ENCODE measurements at places on chromosomes 13 and 19.

DNA sequence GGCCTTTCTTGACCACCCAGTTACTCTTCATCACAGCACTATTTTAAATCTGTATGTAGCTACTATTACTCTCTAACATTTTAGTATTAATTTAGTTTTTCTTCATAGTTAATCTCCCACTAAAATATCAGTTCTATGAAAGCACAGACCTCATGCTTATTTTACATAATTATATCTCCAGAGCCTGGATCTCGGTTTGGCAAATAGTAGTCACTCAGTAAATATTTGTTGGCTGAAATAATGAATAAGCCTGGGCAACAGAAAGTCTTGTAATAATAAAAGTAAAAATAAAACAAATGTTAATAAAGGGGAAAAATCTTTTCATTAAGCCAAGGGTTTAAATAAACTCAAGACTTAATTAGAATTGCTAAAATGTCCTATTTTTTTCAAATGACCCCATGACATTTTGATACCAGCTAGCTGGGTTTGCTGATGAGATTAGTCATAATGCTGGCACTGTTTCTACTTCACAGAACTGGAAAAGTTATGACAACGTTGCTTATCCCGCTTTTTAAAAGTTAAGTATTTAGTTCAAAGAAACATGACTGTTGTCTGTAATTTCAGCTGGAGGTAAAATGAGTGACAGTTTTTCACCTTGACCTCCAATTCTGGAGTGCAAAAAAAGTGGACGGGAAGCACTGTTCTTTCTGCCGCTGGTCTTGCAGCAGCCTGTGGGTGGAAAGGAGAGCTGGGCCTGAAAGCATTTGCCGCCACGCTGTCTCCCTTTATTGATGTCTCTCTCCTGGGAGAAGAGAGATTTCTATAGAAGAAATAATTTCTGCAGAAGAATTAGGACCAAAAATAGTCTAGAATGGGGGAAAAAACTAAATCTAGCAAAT lies 85.2 kb upstream of the SPATA13 start:
- no peak for DNase-seq

- DNase-seq = no peak
These were observed 18.7 kb downstream of the MISP start for GRCh38 chr19:769616-770015.

DNA sequence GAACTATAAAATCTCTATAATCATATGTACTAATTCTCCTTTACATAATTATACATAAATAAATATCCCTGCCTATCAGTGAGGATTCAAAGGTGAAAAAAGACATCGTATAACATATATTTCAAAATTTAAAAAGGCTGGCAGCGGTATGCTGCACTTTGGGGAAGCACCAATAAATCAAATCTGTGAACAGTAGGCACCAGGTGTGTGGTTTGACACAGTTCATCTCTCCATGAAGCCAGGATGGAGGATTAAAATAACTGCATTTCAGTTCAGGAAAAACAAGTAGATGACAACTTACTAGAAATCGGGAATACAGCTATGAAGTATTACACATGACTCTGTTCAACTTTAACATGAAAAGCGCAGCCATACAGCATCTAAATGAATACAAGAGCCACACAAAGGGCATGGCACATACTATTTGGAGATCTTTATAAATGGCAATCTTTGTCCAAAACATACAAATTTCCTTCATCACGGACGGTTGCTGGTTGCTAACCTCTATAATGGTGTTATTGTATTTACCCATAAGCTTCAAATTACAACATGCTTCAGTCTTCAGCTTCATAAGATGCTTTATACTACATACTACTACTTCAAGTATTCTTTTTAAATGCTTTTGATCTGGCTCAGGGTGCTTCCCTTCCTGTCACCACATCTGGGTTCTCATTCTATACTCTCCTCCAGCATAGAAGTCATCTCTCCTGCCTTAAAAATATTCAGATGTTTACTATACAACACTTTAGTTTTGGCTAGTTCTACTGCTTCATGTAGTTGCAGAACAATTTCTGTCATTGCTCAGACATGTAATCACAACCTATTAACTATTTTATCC lies 128.7 kb downstream of the KLF12 start:
- DNase-seq = no peak

- DNase-seq = no peak
These were observed 52.3 kb upstream of the USP29 start for GRCh38 chr19:57067440-57067839.

GRCh38 chr13:80716610-80717081 lies 375.7 kb upstream of the SPRY2 start:
- DNase-seq = no peak

- DNase-seq = no peak
These were observed 138.4 kb upstream of the RNF113B start for GRCh38 chr13:98315466-98315865.

- DNase-seq = no peak
These were observed 374.2 kb downstream of the DIAPH3 start for GRCh38 chr13:59789558-59789957.

- DNase-seq = no peak
These were observed 51.8 kb upstream of the IPO5 start for GRCh38 chr13:97901716-97902115.

GRCh38 chr13:63700350-63700749 lies 2284.7 kb upstream of the PCDH20 start:
- no peak for DNase-seq

DNA sequence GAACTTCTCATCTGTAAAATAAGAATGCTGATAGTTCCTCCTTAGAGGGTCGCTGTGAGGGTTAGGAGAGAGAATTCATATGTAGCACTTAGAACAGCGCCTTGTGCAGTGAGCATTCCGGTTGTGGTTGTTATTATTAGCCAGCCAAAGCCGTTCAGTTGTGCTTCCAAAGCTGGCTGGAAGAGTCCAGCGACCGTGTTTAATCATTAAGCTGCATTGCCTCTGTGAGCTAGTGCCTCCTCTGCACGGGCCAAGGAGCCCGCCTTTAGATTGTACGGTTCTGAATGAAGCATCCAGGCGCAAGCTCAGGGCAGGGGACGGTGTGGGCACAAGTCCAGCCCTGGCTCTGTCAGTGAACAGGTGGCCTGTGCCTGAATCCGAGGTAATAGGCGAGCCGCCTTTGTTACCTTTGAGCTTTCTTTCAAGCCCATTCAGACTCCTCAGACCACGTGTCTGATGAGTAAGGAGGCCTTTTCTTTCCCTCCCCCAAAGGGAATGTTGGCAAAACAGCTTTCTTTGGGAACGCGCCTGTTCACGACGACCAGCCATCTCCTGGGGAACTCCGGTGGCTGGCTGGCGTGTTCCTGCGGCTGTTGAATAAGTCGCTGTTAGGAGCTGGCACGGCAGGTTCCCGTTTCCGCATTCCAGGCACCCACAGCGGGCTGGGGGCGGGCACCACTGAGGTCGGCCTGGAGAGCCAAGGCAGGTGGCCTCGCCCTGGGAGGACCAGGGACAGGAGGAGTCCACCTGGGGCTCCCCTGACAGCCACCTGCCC lies 25.1 kb downstream of the SIPA1L3 start:
- DNase-seq = peak; percentile 57

GRCh38 chr19:17765069-17765618 lies 13.9 kb downstream of the FCHO1 start:
- DNase-seq = no peak

GRCh38 chr19:937259-937694 lies 11.4 kb downstream of the ARID3A start:
- DNase-seq = no peak

DNA sequence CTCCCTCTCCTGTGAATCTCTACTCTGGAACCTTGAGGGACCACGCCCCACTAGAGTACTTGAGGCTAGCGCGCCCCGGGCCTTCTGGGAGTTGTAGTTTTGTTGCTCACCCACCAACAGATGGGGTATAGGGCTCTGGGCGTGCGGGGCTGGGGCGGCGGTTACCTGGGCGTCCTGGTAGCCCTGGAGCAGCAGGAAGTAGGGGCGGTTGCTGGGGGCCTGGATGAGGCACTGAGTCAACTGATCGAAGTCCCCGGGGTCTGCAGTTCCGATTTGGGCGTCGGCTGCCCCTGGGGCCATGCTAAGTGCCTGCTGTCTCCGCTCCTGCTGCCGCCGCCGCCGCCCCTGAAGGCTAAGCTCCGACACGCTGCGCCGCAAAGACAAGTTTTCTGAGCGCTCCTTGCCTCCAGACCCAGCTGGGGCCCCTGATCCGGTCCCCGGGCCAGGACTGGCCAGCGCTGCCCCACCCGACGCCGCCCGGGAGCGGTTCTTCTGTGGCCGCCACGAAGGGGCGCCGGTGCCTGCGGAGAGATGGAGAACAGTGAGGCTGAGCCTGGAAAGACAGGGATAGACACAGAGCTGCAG lies 5.3 kb downstream of the RASIP1 start:
- DNase-seq = no peak

DNA sequence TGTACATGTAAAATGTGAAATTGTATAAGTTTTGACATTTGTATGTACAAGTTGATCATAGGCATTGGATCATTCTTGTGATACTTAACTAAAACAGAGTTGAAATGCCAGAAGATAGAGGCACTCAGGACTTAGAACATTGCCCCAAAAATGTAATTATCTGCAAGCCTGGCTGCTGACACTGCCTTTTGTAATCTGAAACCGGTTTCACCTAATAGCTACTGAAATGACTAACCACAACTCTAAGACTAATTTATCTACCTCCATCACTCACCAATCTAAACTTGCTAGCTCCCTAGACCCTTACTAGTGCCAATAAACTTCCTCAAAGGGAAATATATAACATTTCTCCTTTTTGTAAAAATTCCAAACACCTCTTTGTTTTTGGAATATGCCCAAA lies 2596.2 kb downstream of the PCDH9 start:
- DNase-seq = no peak

DNA sequence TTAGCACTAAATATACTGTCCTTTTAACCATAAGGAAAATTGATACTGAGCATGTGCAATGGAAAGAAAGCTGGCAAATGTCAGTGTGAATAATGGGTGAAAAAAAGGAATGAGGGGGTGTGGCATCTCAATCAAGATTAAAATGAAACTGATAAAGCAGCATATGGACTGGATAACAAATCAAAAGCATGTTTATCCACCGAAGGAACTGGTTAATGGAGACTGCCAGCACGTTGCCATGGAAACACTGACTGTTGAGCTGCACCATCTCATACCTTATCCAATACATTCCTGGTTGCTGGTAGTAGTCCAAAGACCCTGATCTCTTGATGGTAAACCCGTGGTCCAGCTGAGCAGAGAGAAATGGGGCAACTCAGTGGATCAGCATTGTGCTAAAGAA lies 311.4 kb upstream of the MAB21L1 start:
- DNase-seq = no peak

DNA sequence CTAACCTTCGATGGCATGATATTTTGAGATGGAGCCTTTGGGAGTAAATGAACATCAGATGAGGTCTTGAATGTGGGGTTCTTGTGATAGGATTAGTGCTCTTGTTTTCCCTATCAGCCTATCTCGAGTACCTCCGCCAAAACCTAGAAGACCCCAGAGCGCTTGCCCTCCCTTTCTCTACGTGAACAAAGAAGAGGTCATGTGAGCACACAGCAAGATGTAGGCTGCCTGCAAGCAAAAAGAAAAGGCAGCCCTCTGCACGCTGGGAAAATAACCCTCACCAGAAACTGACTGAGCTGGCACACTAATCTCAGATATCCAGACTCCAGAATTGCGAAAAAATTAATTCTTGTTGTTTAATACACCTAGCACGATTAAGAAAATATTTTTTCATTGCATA lies 799.8 kb upstream of the SLC10A2 start:
- DNase-seq = no peak

GRCh38 chr19:17479325-17479791 lies 9.0 kb downstream of the SLC27A1 start:
- no peak for DNase-seq

- DNase-seq = peak; percentile 44
These were observed 38.6 kb downstream of the LIG4 start for GRCh38 chr13:108176685-108177274.

- DNase-seq = no peak
These were observed 38.4 kb upstream of the PDCD5 start for GRCh38 chr19:32542477-32543108.

- DNase-seq = no peak
These were observed 13.1 kb downstream of the ITM2B start for GRCh38 chr13:48246102-48246501.

DNA sequence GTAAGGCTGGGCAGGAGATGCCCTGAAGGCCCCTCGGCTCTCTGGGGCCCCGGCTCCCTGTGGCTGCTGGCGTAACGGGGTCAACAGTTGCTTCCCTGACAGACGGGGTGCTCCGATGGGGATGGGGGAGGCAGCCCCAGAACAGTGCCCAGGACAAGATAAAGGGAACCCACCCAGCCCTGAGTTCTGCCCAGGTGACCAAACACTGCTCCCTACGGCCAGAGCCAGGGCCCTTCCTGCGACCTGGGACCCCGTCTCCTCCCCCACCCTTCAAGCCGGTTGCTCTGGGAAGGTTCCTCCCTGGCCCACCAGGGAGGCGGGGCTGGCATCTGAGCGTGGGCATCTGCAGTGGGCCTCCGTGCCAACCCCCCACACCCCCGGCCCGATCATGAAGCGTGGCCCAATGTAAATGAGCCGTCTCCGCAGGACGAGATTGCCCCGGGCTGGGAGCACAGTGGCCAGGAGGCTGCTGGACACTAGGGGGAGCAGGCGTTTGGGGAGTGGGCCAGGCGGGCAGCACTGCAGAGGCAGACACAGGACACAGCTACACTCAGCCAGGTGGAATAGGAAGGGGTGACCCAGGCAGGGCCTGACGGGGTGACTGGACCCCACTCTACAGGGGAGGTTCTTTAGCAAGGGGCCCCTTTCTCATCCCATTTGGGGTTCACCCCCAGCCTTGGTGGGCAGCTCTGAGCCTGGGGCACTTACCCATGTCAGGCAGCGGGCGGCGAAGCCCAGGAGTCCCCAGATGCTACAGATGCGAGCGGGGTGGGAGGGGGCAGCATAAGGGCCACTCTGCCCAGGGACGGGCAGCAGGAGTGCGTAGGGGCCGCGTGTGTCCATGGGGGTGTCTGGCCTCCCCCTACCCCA lies 1.2 kb upstream of the NKPD1 start:
- DNase-seq = no peak

DNA sequence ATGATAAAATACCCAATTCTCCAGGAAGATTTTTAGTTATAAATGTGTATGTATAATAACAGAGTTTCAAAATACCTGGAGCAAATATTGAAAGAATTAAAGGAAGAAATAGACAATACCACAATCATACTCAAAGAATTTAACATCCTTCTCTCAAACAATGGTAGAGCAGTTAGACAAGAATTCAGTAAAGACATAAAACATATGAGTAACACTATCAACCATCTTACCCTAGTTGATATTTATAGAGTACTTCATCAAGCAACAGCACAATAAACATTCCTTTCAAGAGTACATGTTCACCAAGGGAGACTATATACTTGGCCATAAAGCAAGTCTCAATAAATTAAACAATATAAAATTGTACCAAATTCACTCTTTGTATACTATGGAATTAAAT lies 108.4 kb downstream of the DLEU7 start:
- DNase-seq = no peak

- DNase-seq = no peak
These were observed 89.3 kb downstream of the KL start for GRCh38 chr13:33105387-33106005.

All from germinal center (tissue), 1 donor.